ENCODE measurements at places on chromosomes 1 and 21. TPM values are rescaled to one million over a fixed set of nuclear protein-coding genes. Genes with fewer than 3 reads are reported as not detected.
A peak's percentile ranks its signal among the peaks of the same experiment; 100 is the strongest.

- peaks cover 5% of the 10 kb centered on the region for H3K4me1 ChIP-seq
- no peak overlapping the region for H3K27ac ChIP-seq
- H3K36me3 ChIP-seq: no peaks in the 10 kb centered on the region
- peak; percentile 35 for DNase-seq
- H3K27me3 ChIP-seq: no peaks in the 10 kb centered on the region
Measured at GRCh38 chr1:109895720-109896504, 14.7 kb upstream of the CSF1 start.

DNA sequence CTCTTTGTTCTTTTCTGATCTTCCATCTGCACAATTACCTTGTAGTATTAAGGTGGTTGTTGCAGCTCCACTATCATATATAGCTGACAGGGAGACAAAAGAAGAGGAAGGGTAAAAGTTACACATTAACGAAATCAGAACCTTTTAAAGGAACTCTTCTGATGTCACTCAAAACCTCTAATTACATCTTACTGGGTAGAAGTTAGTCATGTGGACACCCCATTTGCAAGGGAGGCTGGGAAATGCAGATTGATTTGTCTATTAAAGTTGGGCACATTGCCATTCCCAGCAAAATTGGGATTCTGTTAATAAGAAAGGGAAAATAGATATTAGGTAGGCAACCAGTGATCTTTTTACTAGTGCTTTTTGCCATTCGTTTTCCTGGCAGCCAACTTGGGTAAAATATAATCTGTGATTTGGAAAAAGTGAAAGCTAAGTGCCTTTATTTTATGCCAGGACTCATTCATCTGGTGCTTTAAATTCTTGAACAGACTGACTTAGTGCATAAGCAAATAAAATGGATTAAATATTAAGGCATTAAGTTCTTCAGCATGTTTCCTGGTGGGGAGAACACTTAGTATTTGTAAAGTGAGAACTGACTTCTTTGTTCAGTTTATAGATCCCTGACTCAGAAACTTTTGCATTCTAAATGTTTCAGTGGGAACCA, 71.3 kb downstream of the DNM3 start:
- DNase-seq: no peak
- no peaks in the 10 kb centered on the region for H3K36me3 ChIP-seq
- no peaks in the 10 kb centered on the region for H3K27me3 ChIP-seq
- no peak overlapping the region for H3K27ac ChIP-seq
- H3K4me1 ChIP-seq: peaks cover 18% of the 10 kb centered on the region
- H3K4me3 ChIP-seq: no peak overlapping the region

The C1QC gene
- not detected for total RNA-seq

- no peak for DNase-seq
- peaks cover 4% of the 10 kb centered on the region for H3K4me1 ChIP-seq
- peaks cover 3% of the 10 kb centered on the region for H3K36me3 ChIP-seq
- no peaks in the 10 kb centered on the region for H3K27me3 ChIP-seq
Measured at GRCh38 chr1:77310924-77311323, 29.1 kb downstream of the AK5 start.

DNA sequence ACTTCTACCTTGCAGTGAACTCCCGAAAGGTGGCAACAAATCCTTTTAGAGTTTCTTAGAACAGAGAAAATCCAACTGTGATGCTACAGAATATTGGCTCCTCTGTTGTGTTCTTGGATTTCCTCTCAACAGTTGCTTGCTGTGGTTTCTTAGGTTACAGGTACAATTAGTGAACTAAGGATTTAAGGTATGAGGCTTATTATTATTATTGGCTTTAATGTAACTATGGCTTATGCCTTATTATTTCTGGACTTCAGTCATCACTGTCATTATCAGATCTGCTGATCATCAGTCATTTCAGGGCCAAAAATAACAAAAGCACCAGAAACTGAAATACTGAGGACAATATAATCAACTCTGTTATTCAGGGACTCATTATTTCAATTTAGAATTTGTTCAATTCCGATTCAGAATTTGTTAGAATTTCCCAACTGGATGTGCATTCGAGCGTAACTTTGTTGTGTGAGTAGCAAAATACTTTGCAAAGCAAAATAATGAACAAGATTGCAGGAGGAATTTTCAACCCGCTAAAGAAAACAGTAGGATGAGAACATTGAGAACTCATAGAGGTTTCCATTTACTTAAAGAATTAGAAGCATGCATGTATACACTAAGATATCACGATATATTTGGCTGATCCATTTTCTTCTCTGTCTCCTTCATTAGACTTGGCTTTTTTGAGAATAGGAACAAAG, 65.5 kb upstream of the AK4 start:
- H3K27me3 ChIP-seq: no peaks in the 10 kb centered on the region
- no peak overlapping the region for H3K27ac ChIP-seq
- H3K36me3 ChIP-seq: peaks cover 1% of the 10 kb centered on the region
- H3K4me1 ChIP-seq: no peaks in the 10 kb centered on the region
- no peak for DNase-seq

All from neural crest cell (in vitro differentiated cells).